Stimulated activated CD4-positive, alpha-beta T cell treated with anti-CD3 and anti-CD28 coated beads, Interleukin-2, amount 100 ng/mL, for 24 hours (primary cell): ENCODE measurements at places on chromosomes 16 and 17.

GRCh38 chr17:49260817-49261291 lies 30.3 kb upstream of the PHOSPHO1 start:
- no peak for DNase-seq

DNA sequence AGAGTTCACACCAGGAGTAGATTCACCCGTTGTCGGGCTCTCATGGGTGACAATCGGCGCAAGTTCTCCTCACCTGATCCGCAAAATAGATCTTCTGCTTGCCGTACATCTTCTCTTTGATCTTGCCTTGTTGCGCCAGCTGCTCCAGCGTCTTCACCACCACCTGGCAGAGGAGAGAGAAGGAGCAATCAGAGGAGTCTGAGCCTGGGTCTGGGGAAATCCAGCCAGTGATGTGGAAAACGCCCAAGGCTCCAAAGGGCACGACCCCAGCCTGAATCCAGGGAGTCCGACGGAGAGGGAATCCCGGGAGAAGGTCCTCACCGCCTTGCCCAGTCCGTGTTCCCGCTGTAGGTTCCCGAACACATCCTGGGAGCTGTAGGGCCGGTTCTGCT lies 393 bp downstream of the PSMC3IP start:
- no peak for DNase-seq

DNA sequence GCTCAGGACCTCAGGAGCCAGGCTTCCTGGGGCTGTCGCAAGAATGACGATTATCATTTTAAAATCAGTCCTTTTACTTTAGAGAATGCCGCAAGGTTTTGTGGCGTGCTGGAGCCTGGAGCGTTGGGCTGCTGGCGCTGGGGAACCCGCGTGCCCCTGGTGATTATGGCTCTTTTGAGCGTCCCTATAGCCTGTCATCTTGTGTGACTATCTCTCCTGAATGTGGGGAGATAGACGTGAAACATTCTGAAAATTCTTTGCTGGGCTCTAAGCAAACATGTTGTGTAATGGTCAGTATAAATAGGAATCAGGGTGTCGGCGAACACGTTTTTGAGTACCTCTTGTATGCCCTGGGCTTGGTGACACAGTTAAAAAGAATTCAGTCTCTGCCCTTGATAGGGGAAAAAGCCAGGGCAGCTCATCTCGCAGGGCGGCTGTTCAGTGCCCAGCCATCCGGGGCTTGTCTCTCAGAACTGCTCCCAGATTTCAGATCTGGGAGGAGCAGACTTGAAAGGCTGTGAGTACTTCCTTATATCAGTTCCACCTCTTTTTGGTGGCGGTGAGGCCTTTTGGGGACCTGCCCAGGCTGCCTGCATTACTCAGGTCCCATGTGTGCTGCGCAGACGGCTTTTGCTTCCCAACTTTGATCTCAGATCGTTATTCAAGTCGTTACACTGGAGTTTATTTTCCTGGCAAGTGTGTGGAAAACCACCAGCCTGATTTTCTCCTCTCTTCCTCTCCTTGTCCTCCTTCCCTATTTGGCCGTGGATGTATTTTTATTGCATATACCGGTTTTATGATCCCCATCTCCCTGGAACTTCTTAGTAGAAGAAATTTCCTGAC lies 973 bp downstream of the SLC7A6 start:
- DNase-seq: peak; percentile 63

DNA sequence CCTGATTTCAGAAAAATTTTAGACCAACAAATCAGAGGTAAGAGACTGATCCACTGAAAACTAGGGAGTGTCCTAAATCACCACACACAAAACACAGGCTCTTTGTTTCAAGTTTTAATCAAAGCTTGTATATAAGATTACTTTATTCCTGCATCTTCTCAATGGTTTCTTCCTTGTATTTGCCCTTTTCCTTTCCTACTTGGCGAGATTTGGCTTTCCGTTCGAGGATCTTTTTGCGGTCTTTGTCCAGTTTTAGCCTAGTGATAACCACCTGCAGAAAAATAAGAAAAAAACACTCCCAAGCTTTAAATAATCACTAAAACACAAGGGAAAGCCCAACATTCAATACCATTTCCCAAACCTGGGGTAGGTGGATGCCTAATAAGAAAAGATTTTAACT lies 918 bp upstream of the KRABD2 start:
- DNase-seq: no peak

- DNase-seq: no peak
These were observed 32.9 kb downstream of the SCNN1G start for GRCh38 chr16:23215435-23215834.

DNA sequence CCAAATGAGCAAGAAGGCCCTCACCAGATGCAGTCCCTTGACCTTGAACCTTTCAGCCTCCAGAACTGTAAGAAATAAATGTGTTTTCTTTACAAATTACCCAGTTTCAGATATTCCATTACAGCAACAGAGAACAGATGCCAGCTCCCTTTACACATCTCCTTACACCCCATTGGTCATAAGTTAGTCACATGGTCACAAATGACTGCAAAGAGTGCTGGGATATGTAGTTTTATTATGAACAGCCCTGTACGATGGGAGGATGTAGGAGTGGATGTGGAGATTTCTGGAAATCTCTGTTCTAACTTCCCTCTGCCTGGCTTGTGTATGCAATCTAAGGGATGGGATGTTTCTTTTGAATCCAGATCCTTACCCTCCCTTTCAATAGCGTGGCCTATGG lies 13.3 kb upstream of the RPL38 start:
- DNase-seq: no peak
